ENCODE measurements at places on chromosomes 2 and 18.

- no peak for DNase-seq
These were observed 36.6 kb upstream of the PRLH start for GRCh38 chr2:237529452-237530402.

GRCh38 chr18:48163738-48164115 is 233.3 kb upstream of the SMAD2 start:
- DNase-seq = no peak

- no peak for DNase-seq
These were observed 101.5 kb downstream of the KLF7 start for GRCh38 chr2:207064128-207064690.

GRCh38 chr2:146227152-146228019 is 1617.4 kb upstream of the ACVR2A start:
- DNase-seq = no peak

GRCh38 chr2:12712881-12713280 is 3.9 kb upstream of the TRIB2 start:
- no peak for DNase-seq

DNA sequence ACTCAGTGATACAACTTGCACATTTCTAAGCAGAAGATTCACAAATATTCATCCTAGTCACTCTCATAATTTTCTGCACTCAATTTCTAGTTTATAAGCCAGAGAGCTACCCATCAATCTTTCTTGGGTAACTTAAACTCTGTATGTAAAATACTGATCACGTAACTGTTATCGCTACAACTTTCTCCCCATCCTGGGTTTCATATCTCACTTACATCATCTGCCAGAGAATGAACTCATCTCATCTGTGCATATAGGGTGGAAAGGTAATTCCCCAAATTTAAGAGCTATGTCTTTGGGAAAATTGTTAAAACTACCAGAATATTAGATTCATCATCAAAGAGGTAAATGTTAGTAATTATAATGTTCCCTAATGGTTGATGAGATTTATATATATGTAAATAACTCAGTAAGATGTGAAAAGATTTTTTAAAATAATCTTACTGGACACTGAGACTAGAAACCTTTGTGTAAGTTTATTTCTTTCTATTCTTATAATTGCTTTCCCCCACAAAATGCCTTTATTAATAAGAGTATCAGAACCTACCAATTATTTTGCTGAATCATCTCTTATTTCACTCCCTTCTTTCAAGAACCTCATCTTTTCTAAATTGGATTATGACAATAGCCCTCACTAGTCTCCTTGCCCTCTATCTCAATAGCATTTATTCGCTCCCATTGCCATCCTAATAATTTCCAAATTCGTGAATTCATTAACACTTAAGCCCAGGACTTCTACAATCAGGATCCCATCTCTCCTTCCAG is 729.0 kb downstream of the EPHA4 start:
- no peak for DNase-seq

- peak; percentile 30 for DNase-seq
These were observed 11.4 kb upstream of the ALPI start for GRCh38 chr2:232444409-232445148.

- no peak for DNase-seq
These were observed 33.7 kb upstream of the LYPD6B start for GRCh38 chr2:149004836-149005235.

DNA sequence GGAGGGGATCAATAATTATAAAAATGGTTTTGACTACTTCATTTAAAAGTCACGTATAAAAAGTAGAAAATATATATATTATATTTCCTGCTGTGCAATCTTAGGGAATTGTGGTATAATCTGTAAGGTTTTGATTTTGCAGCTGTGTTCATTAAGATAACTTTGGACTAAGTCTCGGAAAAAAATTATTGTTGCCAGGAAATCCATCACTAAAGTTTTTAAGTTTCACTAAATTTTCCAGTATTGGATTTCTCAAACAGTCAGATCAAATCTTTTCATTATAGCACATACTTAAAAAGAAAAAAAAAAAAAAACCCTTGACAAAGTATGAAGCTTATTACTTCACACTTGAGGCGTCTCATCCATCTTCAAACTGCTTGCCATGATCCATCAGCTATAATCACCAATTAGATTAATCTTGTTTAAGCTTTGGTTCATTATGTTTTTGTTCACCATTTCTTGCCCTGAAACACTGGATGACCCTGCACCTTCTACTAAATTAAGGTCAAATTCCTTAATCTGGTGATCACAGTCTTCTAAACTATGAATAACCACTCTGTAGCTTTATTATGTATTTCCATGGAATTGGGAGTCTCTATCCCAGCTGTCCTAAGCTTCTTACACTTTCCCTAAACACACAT is 326.6 kb upstream of the COL3A1 start:
- DNase-seq = no peak

Measured in activated CD4-positive, CD25-positive, alpha-beta regulatory T cell treated with anti-CD3 and anti-CD28 coated beads, Interleukin-2, amount 50 U/mL, for 16 hours (primary cell).